ENCODE measurements at places on chromosomes 6 and 20. TPM values are rescaled to one million over a fixed set of nuclear protein-coding genes. Genes with fewer than 3 reads are reported as not detected.

The FAM120B gene
- total RNA-seq = 64.1 TPM

The TRIM38 gene
- 0.92 TPM for total RNA-seq

The BPIFB1 gene
- total RNA-seq = not detected

The XKR7 gene
- 10.1 TPM for total RNA-seq

The LY6G6D gene
- total RNA-seq = not detected

The NT5E gene
- 14.5 TPM for total RNA-seq

The LRP11 gene
- 41.3 TPM for total RNA-seq

The FOXQ1 gene
- 2.8 TPM for total RNA-seq

The OLIG3 gene
- total RNA-seq = 0.23 TPM

The PAX1 gene
- not detected for total RNA-seq

The DNAH8 gene
- under 0.01 TPM for total RNA-seq

The NRSN1 gene
- total RNA-seq = 31.4 TPM

The TGM3 gene
- 0.46 TPM for total RNA-seq

The HSPA12B gene
- 3.2 TPM for total RNA-seq

The PSORS1C1 gene
- total RNA-seq = not detected

The SLC22A7 gene
- total RNA-seq = 0.23 TPM

The L3MBTL1 gene
- total RNA-seq = 34.8 TPM

The IFNGR1 gene
- total RNA-seq = 79.1 TPM

The PXDC1 gene
- total RNA-seq = 11.1 TPM

The ZC2HC1B gene
- total RNA-seq = not detected

The B4GALT5 gene
- total RNA-seq = 76.8 TPM

The ZBTB46 gene
- 20.3 TPM for total RNA-seq

The MMP24OS gene
- 4.4 TPM for total RNA-seq

The MTCH1 gene
- total RNA-seq = 201 TPM

The EMILIN3 gene
- 3.5 TPM for total RNA-seq

The DDO gene
- total RNA-seq = 1.8 TPM

The PLCB4 gene
- total RNA-seq = 41.1 TPM

The SLC26A8 gene
- total RNA-seq = 9.0 TPM

The TRPC4AP gene
- total RNA-seq = 76.1 TPM

The LTA gene
- not detected for total RNA-seq

The DEFB121 gene
- total RNA-seq = not detected

The PDE10A gene
- 213 TPM for total RNA-seq

The ZSCAN16 gene
- 8.8 TPM for total RNA-seq

The HINT3 gene
- 89.0 TPM for total RNA-seq
